ENCODE measurements at places on chromosomes 12 and 14. TPM values are rescaled to one million over a fixed set of nuclear protein-coding genes. Genes with fewer than 3 reads are reported as not detected.
A peak's percentile ranks its signal among the peaks of the same experiment; 100 is the strongest.

- no peak for DNase-seq
These were observed 449.6 kb downstream of the TMEM117 start for GRCh38 chr12:44285321-44285960.

FOXG1 gene
- total RNA-seq: not detected

C12orf54 gene
- not detected for total RNA-seq

ACADS gene
- 20.6 TPM for total RNA-seq

GRCh38 chr12:121581686-121582429, 1.0 kb upstream of the KDM2B start:
- DNase-seq: peak; percentile 26

DNA sequence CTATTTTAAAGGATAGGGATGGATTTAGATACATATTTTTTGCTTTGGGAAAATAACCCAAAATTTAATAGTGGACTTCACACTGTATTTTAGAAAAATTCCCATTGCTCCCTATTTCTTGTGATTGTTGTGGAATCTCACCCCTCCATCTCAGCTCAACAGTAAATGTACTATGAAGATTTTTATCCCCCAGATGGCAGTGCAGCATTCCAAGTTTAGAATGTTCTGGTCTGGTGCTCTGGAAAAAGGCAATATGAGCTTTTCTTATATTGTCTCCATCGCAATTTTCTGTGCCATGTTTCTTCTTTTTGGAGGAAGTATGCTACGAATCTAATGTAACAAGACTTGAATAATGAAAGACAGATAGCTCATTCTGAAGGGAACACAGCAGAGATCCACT, 471.7 kb upstream of the SYT1 start:
- DNase-seq: no peak

DNA sequence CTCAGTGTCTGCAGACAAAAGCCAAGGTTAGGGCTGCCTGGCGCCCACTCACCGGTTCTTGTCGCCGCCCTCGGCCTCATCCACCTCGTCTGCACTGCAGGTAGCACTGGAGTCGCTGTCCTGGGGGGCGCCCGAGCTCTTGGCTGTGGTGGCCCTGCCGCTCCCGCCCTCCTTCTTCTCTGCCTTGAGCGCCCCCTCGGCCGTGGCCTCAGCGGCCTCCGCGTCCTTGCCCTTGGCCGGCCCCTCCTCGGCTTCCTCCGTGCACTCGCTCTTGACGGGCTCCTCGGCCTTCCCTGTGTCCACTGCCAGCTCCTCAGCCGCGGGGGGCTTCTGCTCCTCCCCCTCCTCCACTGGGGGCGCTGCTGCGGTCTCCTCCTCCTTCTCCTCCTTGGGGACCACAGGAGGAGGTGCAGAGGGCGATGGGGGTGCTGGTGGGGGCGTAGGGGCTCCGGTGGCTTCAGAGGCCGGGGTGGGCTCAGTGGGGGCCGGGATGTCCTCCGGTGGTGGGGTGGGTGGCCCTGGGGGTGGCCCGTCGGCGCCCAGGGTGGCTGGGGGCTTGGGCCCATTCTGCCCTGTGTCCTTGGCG, 77.2 kb downstream of the RFLNA start:
- DNase-seq: no peak

FAM181A gene
- not detected for total RNA-seq

DNA sequence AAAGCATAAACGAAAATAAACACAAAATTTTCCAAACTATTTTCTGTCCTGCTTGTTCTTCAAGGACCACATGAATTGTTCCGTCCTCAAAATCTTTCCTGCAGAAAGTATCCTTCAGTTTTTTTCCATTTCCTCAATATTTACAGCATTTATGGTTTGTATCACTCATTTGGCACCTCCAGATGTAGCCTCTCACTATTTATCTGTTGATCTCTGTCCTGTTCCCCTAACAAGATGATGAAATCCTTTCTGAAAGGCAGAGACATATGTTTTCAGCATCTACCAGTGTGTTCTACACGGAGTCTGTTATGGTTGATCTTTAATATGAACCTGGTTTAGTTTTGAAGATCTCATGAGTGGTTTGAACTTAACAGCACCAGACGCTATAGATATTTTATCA, 490.2 kb downstream of the NELL2 start:
- DNase-seq: no peak

DNA sequence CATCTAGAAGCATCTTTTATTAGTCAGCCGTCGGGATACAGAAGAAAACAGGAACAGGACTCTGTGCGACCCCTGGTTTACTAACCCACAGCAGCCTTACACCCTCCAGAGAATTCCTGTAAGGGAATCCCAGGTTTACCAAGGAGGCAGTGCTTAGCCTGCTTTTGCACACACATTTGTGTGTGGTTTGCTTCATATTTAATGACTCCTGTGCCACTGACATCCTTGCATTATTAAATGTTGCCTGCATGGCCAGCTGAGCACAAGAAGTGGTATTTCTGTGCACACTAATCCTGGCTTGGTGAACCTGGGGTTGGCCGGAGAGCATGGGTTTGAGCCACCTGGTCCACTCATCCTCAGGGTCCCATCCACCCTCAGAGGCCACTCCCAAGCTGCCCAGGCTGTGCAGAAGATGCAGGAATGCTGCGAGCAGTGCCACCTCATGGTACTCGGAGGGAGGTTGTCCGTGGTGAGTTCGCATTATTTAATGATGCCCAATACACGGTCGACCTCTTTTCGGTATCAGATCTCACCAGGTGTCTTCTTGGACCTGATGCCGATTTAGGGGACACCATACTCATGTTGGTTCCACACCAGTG, 152.4 kb upstream of the RTL1 start:
- DNase-seq: no peak

GRCh38 chr14:67410313-67410712, 1.7 kb downstream of the PLEK2 start:
- no peak for DNase-seq

DNA sequence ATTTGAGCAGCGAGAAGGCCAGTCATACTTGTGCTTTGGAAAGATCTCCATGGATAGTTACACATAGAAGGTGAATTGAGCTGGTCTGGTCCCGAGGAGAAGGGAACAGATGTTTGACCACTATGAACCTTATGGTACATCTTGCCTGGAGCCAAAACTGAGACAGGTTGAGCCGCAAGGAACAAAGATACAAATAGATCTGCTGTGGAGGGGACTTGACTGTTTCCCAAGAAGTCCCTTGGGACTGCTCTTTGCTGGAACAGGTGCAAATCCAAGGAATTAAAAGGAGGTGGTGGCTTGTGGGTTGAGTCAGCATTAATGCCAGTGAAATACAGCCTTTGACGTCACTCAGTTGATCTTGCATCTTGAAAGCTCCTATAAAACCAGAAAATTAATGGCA, 68.8 kb upstream of the PRIMA1 start:
- no peak for DNase-seq

DNA sequence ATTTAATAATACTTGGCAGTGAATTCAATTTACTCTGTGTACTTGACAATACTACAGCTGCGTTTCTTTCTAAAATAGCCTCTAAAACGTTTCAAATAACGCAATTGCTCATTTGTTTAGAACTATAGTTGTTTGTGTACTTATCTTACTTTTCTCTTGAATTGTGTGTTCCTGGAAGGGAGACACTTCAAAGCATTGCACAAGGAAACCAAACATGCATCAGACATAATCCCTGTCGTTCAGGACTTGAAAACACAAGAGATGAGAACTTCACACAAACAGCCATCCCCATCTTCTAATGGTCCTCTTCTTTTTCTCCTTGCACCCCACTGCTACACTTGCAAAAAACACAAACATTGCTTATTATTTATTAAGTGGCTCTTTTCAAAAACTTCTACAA, 38.5 kb downstream of the PTGER2 start:
- no peak for DNase-seq

DDN gene
- 0.03 TPM for total RNA-seq

ARHGDIB gene
- total RNA-seq: 21.1 TPM

- DNase-seq: no peak
These were observed 55.7 kb downstream of the VRK1 start for GRCh38 chr14:96852823-96853422.

GRCh38 chr14:35999294-35999693, 173.2 kb downstream of the BRMS1L start:
- DNase-seq: no peak

GRCh38 chr14:30291216-30291615, 267.7 kb upstream of the G2E3 start:
- no peak for DNase-seq

DNA sequence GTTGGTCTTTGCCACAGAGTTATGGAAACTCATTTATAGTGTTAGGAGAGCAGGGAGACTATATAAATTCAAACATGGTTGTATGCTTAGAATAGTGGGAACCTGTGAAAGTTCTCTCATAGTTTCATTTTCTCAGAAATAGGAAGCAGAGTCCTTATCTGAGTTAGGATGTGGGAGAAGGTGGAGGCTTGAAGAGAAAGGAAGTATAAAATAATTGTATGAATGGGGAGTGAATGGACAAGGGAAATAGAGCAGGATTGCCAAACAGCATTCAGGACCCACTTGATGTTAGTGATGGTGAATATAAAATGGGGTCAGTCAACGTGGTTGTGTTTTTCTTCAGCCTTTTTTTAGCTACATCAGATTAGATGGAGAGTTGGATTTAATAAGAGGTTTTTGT, 34.0 kb upstream of the TPH2 start:
- no peak for DNase-seq

DNA sequence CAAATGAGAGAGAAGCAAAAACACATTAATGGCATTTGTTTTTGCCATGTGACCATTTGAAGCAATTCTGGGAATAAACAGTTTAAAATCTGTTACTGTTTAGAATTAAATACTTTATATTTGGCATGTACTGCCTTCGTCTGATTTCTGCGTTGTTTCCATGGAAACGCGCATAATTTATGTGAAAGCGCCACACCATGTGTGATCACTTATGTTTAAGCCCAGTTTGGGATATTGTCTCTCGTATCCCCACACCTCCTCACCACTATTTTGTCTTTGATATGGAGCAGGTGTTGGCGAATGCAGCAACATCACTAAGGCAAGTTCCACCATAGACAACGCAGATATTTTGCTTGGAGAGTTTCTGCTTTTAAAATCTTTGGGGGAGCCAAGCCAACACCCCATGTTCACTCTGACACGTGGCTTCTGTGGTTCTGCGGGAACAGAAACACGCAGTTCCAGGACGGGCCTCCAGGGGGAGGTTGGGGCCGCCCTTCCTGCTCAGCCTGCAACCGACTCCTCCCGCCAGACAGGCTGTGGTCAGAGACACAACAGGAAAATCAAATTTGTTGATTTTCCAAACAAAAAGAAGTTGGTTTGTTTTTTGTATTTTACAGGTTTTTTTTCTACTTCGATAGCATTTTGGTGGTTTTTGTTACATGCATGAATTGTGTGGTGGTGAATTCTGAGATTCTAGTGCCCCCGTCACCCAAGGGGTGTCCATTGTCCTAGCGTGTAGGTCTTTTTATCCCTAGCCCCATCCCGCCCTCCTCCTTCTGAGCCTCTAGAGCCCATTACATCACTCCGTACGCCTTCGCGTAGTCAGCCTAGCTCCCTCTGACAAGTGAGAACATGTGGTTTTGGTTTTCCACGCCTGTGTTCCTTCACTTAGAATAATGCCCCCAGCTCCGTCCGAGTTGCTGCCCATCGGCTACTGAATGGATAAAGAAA, 101.9 kb upstream of the SFSWAP start:
- DNase-seq: peak; percentile 29

DNA sequence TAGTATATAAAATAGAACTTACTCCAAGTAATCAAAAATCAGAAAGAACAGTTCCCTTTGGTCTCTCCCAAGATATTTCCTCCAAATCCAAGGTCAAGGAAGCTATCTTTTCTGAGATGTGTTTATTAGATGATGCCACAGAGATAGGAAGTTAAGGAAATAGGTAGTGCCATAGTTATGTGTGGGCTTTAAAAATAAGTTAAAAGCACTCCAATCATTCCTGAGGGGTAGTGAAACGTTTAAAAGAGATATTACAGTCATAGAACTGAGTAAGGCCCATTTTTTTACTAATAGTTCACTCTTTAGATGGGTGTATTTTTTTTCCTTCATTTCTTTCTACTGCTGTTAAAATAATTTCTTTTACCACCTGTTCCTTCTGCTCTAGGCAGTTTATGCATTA, 1630.9 kb upstream of the SEL1L start:
- DNase-seq: no peak

DNA sequence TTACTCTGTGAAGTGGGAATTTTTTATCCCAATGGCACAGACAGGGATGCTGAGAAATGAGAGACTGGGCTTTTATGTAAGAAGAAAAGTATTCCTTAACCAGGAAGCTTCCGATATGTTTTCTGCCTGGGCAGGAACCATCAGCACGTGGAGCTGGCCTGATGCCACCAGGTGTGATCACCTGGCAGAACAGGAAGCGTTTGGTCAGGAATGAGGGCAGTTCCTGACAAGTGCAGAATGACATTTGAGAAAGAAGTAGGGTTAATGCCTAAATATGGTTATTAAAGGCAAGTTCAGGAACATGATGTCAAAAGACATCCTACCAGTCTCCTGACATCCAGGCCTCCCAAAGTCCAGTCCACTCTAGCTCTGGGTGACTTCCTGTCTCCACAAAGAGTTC, 210.3 kb downstream of the NUAK1 start:
- peak; percentile 68 for DNase-seq

DNA sequence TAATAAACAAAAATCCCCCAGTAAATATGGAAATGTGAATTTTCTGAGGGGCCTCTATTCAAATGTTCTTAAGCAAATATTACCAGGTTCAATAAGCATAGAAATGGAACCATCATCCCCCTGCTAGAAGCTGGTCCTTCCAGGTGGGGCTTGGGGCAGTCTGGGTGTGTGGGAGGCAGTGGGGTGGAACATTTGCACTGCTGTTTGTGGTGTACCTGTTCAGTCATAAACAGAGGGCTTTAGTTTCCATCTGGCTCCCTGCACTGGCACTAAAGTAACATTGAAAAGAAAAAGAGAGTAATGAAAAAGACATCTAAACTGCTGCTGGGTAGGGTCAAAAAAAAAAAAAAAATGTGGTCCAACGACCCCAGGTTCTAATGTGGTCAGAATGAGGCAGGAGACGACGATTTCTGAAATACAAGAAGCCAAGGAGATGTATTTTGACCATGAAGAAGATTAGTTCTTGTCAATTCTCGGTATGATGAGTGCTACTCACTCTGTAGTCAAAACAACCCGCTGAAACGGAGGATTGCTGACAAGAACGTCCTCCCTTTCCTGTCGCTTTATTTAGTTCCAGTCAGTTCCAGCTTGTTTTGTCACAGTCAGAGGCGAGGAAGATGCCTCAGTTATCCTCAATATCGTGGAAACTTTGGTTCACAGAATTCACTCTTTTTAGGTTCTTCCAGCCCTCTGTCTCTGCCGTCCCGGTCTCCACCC, 44.2 kb upstream of the MANSC4 start:
- no peak for DNase-seq

GUCY2C gene
- not detected for total RNA-seq

LRRIQ1 gene
- total RNA-seq: 0.52 TPM

- no peak for DNase-seq
These were observed 226.2 kb downstream of the ADAMTS20 start for GRCh38 chr12:43325786-43326185.

GRCh38 chr12:62774794-62775193, 160.2 kb downstream of the PPM1H start:
- DNase-seq: no peak

SMOC1 gene
- 4.2 TPM for total RNA-seq

SPIC gene
- total RNA-seq: not detected

GRCh38 chr12:54359762-54360351, 4.4 kb downstream of the GPR84 start:
- DNase-seq: no peak

GRCh38 chr12:23611320-23611719, 338.1 kb downstream of the SOX5 start:
- DNase-seq: no peak

- DNase-seq: no peak
These were observed 27.8 kb downstream of the NOPCHAP1 start for GRCh38 chr12:105013892-105014291.

- DNase-seq: no peak
These were observed 91.2 kb downstream of the RGS6 start for GRCh38 chr14:72023128-72024042.

Data from pancreas (tissue), 10 donors.